Pancreas (tissue), 10 donors: ENCODE measurements at places on chromosomes 1 and 21.

GRCh38 chr1:108901106-108901505 lies 24.3 kb downstream of the GPSM2 start:
- DNase-seq: no peak

DNA sequence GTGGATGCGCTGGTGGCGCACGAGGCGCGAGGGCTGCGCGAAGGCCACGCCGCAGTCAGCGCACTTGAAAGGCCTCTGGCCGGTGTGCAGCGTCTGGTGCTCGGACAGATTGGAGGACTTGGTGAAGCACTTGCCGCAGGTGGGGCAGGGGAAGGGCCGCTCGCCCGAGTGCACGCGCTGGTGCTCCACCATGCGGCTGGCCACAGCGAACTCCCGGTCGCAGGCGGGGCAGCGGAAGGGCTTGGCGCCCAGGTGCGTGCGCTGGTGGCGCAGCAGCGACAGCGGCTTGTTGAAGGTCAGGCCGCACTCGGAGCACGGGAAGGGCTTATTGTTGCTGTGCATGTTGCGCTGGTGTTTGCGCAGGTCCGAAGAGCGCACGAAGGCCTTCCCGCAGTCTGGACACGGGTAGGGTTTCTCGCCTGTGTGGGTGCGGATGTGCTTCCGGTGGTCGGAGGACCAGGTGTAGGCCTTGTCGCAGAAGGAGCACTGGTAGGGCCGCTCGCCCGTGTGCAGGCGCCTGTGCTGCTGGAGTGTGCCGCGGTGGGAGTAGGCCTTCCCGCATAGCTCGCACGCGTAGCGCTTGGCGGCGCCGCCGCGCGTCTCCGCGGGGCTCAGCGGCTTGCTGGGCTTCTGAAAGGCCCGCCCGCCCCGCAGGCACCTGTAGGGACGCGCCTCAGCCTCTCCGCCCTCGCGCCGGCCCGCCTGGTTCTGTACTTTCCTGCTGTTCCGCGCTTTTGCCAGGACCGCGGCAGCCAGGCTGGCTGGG lies 4.7 kb downstream of the ZNF648 start:
- DNase-seq: no peak

GRCh38 chr1:167676916-167677848 lies 44.6 kb upstream of the MPZL1 start:
- no peak for DNase-seq

DNA sequence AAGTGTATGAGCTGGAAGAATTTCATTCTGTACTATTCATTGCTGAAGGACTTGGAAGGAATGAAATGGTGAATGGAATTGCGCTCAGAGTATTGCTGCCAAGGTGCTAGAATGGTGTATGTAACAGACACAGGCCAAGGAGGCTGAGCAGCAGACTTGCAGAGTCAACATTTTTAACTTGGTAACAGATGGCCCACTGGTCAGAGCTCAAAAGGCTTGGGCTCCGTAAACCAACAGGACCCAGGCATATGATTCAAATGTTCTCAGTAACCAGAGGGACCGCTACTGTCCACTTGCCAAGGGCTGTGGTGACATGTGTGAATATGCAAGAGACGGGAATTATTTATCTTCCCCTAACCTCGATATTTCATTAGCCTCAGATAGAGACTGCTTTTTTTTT lies 28.8 kb upstream of the PTGFRN start:
- no peak for DNase-seq

- no peak for DNase-seq
Measured at GRCh38 chr1:54814571-54814970, 13.4 kb upstream of the TTC22 start.
